ENCODE measurements at places on chromosomes 5 and 9.

GRCh38 chr5:16866273-16866672 lies 69.8 kb downstream of the MYO10 start:
- DNase-seq = no peak

GRCh38 chr5:4941161-4941560 lies 199.0 kb upstream of the ADAMTS16 start:
- DNase-seq = no peak

- DNase-seq = peak; percentile 15
These were observed 30.0 kb downstream of the DNAJC21 start for GRCh38 chr5:34959323-34959722.

DNA sequence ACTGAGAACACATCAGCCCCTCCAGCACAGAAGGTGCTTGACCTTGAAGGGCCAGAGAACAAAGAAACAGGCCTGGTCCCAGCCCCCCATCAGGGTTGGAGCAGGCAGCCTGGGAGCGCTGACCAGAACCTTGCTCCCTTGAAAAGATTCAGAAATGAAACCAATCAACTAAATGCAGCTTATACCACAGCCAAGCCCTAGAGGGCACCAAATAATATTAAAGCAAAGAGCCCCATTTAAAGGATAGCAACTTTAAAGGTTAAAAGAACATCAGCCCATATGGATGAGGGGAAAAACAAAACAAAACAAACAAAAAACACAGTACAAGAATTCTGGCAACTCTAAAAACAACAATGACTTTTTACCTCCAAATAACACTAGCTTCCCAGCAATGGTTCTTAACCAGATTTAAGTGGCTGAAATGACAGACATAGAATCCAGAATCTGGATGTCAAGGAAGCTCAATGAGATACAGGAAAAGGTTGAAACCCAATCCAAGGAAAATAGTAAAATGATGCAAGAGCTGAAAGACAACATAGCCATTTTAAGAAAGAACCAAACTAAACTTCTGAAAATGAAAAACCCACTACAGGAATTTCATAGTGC lies 471.9 kb downstream of the MTRR start:
- DNase-seq = no peak

Measured in activated CD4-positive, alpha-beta T cell treated with anti-CD3 and anti-CD28 coated beads, Interleukin-2, amount 50 U/mL, for 48 hours (primary cell).